A549 treated with RU486 at 1 μM for 4 hours (cell line): ENCODE measurements at places on chromosomes 6 and 20. TPM values are rescaled to one million over a fixed set of nuclear protein-coding genes. Genes with fewer than 3 reads are reported as not detected.

OR2B6 gene
- total RNA-seq: 0.20 to 0.21 TPM in 2 of 5 replicates, not detected in the others

ARFGEF2 gene
- total RNA-seq: 8.3 to 14.5 TPM (median 14.2 TPM) in 5 replicates

HTR1E gene
- total RNA-seq: not detected in 5 replicates

NINL gene
- 13.6 to 15.7 TPM (median 15.2 TPM) in 5 replicates for total RNA-seq

PREX1 gene
- 11.8 to 14.4 TPM (median 12.5 TPM) in 5 replicates for total RNA-seq

ANGPT4 gene
- total RNA-seq: 0.03 TPM in 1 of 5 replicates, not detected in the others

TRDN gene
- not detected in 5 replicates for total RNA-seq

THBS2 gene
- total RNA-seq: 0.02 TPM in 1 of 5 replicates, not detected in the others

MUCL3 gene
- 0.01 to 0.05 TPM (median 0.02 TPM) in 3 of 5 replicates, not detected in the others for total RNA-seq

NTSR1 gene
- 0.08 to 0.27 TPM (median 0.16 TPM) in 5 replicates for total RNA-seq

EIF6 gene
- 343 to 441 TPM (median 381 TPM) in 5 replicates for total RNA-seq

MAPK13 gene
- 0.96 to 1.6 TPM (median 1.3 TPM) in 5 replicates for total RNA-seq

SNHG17 gene
- 175 to 225 TPM (median 196 TPM) in 5 replicates for total RNA-seq

IL17A gene
- total RNA-seq: not detected in 5 replicates

SYNGAP1 gene
- 3.5 to 7.9 TPM (median 4.8 TPM) in 5 replicates for total RNA-seq

ZSWIM1 gene
- total RNA-seq: 6.1 to 7.0 TPM (median 6.6 TPM) in 5 replicates

VSTM2L gene
- total RNA-seq: 6.1 to 10.0 TPM (median 7.4 TPM) in 5 replicates

CNBD2 gene
- 4.3 to 5.9 TPM (median 5.2 TPM) in 5 replicates for total RNA-seq

FABP7 gene
- not detected in 5 replicates for total RNA-seq

TFAP2A gene
- total RNA-seq: 14.4 to 18.4 TPM (median 17.4 TPM) in 5 replicates

DEFB124 gene
- not detected in 5 replicates for total RNA-seq

RNF39 gene
- total RNA-seq: 0.03 to 0.06 TPM in 2 of 5 replicates, not detected in the others

EMILIN3 gene
- total RNA-seq: 0.25 to 0.49 TPM (median 0.40 TPM) in 5 replicates

PKHD1 gene
- total RNA-seq: not detected in 5 replicates

TFAP2B gene
- not detected in 5 replicates for total RNA-seq

DNMT3B gene
- 3.8 to 4.9 TPM (median 4.2 TPM) in 5 replicates for total RNA-seq

WFDC12 gene
- not detected in 5 replicates for total RNA-seq

SLC24A3 gene
- 0.03 TPM in 2 of 5 replicates, not detected in the others for total RNA-seq

CLPSL1 gene
- not detected in 5 replicates for total RNA-seq

CCN2 gene
- 22.3 to 35.2 TPM (median 29.9 TPM) in 5 replicates for total RNA-seq

MICA gene
- 25.6 to 27.7 TPM (median 26.8 TPM) in 5 replicates for total RNA-seq

WFDC5 gene
- total RNA-seq: not detected in 5 replicates

HLA-DQA2 gene
- total RNA-seq: not detected in 5 replicates

ZSCAN23 gene
- not detected in 5 replicates for total RNA-seq

PRELID3B gene
- 50.6 to 81.4 TPM (median 59.9 TPM) in 5 replicates for total RNA-seq

PLG gene
- total RNA-seq: not detected in 5 replicates

PRSS16 gene
- total RNA-seq: 2.7 to 3.8 TPM (median 2.8 TPM) in 5 replicates

ZDHHC14 gene
- total RNA-seq: 2.2 to 4.1 TPM (median 3.2 TPM) in 5 replicates

TAAR6 gene
- total RNA-seq: not detected in 5 replicates

HUS1B gene
- total RNA-seq: 0.20 to 0.43 TPM (median 0.24 TPM) in 4 of 5 replicates, not detected in the other

OR12D3 gene
- total RNA-seq: not detected in 5 replicates

CNR1 gene
- 0.30 to 0.66 TPM (median 0.55 TPM) in 5 replicates for total RNA-seq

SUMO4 gene
- total RNA-seq: not detected in 5 replicates

TRIM15 gene
- 0.20 TPM in 1 of 5 replicates, not detected in the others for total RNA-seq

SLC17A3 gene
- 0.53 to 1.4 TPM (median 0.93 TPM) in 5 replicates for total RNA-seq

TXLNB gene
- total RNA-seq: not detected in 5 replicates

OR10C1 gene
- total RNA-seq: not detected in 5 replicates
